ENCODE measurements at places on chromosomes 5 and 9.

DNA sequence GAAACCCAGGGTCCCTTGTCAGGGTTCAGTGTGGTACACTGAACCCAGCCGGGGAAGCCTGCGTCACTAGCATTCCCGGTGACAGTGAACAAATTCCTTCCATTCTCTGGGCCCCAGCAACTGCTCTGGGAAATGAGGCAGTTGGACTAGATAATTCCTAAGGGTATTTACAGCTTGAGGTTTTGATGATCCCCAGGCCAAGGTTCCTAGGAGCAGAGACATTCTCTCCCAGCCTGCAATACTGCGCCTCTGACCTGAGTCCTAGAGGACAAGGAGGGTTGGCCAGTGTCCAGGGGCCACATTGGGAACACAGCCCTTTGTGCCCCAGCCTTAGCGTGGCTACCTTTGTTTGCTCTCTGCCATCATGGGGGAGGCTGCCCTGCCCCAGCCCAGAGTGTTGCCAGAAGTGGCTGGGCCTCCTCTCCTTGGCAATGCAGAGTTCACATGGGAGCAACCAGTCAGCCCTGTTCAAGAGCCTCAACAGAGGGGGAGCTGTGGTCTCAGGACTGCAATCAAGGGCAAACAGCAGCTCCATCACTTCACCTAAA, 178.2 kb downstream of the SEC61B start:
- DNase-seq, result no peak

- no peak for DNase-seq
These were observed 13.9 kb downstream of the QSOX2 start for GRCh38 chr9:136231478-136232297.

DNA sequence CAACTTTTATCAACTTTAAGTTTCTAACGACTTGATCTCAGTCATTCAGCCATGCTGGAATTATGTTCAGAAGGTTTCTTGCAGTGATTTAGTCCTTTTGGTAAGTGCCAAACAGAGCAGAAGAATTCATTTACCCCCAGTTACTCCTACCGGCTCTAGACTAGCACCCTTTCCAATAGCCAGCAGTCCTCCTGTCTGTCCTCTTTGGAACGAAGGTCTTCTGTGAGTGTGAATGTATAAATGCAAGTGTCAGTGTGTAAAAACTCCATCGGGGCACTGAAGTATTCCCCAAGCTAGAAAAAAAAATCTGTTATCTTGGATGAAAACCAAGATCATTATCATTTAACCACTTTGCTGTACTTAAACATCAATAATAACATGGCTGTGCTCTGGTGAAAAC, 64.4 kb downstream of the GLIS3 start:
- DNase-seq, result no peak

- no peak for DNase-seq
These were observed 116.6 kb downstream of the NMUR2 start for GRCh38 chr5:152288499-152288898.

GRCh38 chr9:126805554-126806262, 868 bp downstream of the ZBTB43 start:
- DNase-seq, result peak; percentile 88

- peak; percentile 92 for DNase-seq
These were observed 23.6 kb downstream of the PCDHGC5 start for GRCh38 chr5:141512390-141512910.

DNA sequence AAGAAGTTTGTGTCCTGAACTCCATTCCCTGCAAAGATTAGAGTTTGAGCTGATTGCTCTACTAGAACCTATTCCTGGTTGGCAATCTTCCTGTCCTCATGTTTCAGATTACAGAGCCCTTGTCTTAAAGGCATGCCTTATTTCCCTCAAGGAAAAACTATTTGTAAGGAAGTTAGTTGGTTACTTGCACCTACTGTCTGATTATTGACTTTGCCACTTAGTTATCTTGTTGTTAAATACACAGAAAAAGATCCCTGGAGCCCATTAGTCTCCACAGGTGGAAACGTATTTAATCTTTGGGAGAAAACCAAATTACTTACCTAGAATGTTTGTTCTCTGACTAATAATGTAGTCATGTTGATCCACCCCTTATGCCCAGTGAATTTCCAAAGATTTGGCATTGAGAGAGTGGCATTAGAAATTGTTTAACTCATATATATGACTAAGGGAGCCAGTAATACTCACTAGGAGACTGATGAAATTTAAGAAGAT, 132.3 kb upstream of the ELL2 start:
- DNase-seq, result no peak

- DNase-seq, result no peak
These were observed 78.4 kb downstream of the PLPP1 start for GRCh38 chr5:55456216-55456895.

DNA sequence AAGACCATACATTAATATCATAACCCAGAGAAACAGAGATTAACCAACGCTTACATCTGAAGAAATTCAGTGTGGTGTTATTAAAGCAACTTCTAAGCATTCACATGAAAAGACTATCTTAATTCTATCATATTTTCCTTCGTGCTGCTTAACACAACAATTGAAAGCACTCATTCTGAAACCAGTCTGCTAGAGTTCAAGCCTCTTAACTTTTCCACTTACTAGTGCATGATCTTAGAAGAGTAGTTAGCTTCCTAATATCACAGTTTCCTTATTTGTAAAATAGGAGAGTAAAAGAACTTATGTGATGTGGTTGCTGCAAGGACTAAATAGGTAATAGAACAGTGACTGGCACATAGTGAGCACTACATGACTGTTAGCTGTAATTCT, 379.3 kb downstream of the TRIM36 start:
- DNase-seq, result no peak

GRCh38 chr9:92740446-92740961, 24.1 kb downstream of the BICD2 start:
- no peak for DNase-seq

- DNase-seq, result no peak
These were observed 408.7 kb downstream of the ARHGEF28 start for GRCh38 chr5:74034733-74035132.

GRCh38 chr5:157450024-157450423, 10.0 kb upstream of the NIPAL4 start:
- DNase-seq, result no peak

DNA sequence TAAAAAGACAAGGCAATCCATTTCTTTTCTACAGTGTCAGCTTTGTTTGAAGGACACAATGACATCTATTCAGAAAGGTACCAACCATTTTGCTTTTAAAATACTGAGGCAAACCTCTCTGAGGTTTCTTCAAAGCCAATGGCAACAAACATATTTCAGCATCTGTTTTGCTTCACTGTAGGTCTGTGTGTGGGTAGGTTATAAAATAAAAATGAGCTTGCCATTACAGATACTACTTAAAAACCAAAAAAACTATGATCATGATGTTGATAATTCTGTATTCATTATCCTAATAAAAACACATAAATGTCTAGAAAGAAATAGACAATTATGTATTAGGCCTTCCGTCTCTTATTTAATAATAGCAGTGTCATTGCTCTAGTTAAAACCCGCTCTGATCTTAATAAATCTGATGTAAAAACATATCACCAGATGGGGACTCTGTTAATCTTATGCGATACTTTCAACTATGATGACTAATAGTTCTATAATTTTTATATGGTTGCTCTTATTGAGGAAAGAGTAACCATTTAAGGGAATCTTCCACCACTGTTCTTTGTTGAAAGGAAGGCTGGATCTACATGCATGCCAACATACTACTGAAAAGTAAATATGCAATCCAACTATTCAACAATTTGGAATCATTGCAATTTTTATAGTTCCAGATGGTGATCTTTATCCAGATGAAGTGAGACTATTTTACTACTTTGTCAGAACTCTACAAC, 647.2 kb downstream of the PDE4D start:
- no peak for DNase-seq

GRCh38 chr9:28287455-28287854, 714.2 kb upstream of the C9orf72 start:
- DNase-seq, result no peak

DNA sequence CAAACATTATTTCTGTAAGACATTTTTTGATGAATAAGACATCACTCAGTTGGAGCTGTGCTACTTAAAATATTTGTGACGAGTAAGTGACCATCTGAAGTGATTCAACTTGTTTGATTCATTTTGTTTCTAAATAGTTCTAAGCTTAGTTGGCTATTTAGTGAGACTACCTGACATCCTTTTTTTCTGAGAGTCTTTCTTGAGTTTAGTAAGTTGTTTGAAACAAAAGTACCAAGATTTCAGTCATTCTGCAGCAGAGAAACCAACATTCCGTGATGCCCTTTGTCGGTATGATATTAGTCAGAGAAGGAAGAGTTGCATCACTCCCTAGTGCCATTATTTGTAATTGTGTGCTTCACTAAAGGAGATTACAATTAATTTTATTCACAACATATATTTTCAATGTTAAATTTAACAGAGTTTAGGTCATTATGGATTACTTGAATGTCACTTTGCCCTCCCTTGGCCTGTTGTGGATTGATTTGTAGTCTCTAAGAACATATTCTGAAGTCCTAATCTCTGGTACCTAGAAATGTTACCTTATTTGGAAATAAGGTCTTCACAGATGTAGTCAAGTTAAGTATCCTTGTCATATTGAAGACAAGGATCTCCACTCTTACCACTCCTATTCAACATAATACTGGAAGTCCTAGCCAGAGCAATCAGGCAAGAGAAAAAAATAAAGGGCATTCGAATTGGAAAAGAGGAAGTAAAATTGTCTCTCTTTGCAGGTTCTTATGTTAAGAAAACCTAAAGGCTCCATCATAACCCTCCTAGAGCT, 212.2 kb downstream of the PCSK1 start:
- DNase-seq, result no peak

DNA sequence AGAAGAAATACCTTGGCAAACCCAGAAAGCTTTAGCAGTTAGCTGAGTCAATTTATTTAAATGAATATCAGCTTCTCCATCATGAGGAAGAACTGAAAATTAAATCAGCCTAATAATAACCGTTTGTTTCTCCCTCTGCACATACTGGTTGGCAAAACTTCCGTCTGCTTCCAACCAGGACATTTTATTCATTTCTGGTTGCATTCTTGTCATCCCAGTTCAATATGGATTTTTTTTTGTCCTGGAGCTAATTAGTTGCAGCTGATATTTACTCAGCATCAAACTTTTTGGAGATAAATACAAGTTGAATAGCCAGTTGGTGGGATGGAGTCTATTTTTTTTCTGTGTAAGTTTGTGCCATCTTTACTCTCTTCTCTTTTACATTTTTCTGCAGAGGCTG, 126.5 kb upstream of the GDNF start:
- no peak for DNase-seq

DNA sequence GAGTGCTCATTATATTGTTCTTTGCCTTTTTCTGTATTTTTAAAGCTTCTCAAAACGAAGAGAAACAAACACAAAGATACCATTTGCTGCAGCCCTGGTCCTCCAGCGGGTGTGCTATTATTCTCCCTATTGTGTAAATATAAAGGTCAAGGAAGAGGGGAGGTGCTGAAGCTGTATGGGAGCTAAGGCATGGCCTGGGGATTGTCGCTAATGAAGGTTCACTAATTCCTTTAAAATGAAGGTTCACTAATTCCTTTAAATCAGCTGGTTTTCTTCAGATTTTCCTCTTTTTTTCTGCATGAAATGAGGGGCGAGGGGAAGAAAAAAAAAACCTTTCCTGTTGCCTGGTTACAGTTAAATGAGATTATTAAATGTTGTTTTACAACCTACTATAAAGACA, 74.5 kb upstream of the MAP1B start:
- no peak for DNase-seq

- no peak for DNase-seq
These were observed 72.4 kb downstream of the RGMB start for GRCh38 chr5:98845878-98846277.

- no peak for DNase-seq
These were observed 58.0 kb downstream of the RCL1 start for GRCh38 chr9:4850603-4851310.

- DNase-seq, result no peak
These were observed 145.6 kb downstream of the HSD17B3 start for GRCh38 chr9:96156171-96156974.

DNA sequence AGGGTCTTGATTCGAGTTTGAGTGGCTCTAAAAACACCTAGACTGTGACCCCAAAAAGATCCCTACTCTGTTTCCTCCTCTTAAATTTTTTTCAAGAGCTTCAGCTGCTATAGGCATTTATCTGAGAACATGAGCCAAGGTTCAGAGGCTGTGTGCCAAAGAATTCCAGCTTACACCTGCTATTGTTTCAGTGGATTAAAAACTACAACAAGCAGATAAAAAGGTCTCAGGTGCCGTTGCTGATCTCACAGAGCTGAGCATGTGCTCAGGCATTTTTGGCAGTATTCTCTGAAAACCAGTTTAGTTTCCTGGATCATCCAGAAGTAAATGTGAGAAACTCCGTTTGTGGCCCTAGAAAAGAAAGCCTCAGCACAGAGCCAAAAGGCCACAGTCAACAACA, 349.2 kb downstream of the DEPDC1B start:
- no peak for DNase-seq

DNA sequence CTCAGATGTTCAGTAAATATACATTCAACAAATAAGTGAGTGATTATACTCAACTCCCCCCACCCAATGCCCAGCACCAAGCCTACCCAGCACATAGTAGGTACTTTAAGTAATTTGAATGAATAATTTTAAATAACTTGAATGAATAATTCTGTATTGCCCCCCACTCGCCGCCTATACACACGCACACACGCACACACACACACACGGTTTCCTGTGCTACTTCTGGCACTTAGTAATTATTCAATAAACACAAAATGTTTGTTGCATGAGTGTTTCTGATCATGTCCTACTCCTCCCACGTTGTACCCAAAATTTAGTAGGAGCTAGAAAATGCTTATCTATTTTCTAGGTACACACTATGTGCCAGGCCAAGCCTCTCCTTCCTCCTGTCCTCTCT, 16.2 kb downstream of the PCDH12 start:
- no peak for DNase-seq

Data from stimulated activated effector memory CD8-positive, alpha-beta T cell treated with anti-CD3 and anti-CD28 coated beads, Interleukin-12 subunit alpha, Interleukin-12 subunit beta, amount 100 ng/mL, for 72 hours (primary cell).